Stimulated activated CD4-positive, alpha-beta T cell treated with anti-CD3 and anti-CD28 coated beads, Interleukin-12 subunit alpha, Interleukin-12 subunit beta, amount 100 ng/mL, for 48 hours (primary cell): ENCODE measurements at places on chromosomes 4 and X.

DNA sequence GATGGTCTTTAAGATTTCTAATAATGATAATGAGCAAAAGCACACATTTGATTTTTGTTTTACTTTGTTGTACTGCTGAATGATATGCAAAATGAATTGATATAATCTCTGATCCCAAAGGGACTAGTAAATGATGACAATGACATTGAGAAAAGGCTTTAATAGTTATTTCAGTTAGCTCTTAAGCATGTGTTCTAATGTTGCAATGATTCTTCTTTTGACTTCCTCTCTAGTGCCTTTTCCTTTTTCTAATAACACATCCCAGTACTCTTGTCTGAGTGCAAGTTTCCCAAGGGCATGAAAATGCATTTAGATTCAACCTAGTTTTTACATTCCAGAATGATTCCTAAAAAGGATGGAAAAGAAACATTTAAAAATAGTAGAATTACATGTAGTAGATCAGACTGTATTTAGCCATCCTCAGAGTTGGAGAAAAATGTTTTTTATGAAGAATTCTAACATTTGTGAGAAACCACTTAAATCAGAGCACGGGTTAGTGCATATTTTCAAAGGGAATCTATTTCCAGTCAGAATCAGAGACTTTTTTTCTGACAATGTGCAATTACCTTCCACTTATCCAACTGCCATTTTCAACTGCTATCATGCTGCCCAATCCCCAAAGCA, 508.8 kb downstream of the C4orf33 start:
- DNase-seq = no peak

DNA sequence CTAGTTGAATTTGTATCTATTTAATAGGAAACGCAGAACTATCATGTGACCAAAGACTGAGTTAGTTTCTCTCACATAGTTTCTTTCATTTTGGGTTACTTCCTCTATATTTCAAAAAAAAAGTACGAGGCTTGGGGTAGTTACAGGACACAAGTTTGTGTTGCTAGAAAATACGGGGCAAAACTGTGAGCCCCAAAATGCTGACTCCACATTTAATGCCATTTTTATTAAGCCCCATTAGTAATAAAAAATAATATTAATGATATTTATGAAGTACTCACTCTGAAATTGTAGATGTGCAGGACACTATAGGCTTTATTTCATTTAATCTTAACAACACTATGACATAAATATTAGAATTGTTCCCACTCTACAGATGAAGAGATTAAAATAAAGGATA, 268.6 kb downstream of the DTHD1 start:
- DNase-seq = no peak

DNA sequence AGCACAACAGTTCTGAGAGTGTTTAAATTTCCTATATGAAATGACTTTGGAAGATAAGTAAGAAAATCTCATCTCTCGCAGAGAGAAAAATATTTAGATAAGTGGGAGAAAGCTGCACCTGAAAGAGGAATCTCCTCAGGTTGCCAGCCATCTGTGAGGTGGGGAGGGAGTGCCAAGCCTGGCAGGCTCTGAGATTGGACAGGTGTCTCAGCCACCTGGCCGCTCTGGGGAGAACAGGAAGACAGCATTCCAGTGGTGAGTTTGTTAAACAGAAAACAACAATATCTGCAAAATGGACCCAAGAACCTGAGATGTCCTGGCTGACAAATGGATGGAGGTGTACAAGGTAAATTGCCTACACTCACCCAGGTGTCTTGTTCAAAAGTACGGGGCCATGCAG, 31.3 kb downstream of the EMCN start:
- no peak for DNase-seq

DNA sequence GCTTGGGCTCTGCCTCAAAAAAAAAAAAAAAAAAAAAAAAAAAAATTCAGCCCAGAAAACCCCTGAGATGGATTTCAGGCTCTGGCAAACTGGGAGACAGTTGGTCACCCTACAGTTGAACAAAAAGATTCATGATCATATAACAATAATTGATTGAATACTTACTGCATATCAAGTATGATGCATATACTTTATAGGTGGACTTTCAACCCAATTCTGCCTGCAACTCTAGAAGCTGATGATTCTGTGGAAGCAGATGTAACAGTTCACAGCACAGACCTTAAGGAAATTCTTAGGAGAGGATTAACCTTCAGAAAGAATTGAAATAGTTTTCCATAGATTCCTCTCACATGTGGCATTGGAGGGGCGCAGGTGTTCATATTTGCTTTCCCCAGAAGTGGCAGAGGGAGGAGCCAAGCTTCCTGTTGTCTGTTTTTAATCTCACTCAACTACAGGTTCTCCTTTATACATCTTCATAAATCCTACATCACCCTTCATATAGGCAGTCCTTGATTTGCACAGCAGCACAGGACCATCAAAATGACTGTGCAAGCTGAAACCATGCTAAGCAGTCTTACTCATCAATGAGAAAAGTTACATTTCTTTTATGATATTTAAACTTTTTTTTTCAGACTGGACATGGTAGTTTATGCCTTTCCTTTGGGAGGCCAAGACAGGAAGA, 149.4 kb upstream of the KLF3 start:
- DNase-seq = no peak

- DNase-seq = no peak
These were observed 660.6 kb upstream of the NR3C2 start for GRCh38 chr4:149102765-149103164.

GRCh38 chr4:145097331-145097820, 620 bp downstream of the ANAPC10 start:
- no peak for DNase-seq

DNA sequence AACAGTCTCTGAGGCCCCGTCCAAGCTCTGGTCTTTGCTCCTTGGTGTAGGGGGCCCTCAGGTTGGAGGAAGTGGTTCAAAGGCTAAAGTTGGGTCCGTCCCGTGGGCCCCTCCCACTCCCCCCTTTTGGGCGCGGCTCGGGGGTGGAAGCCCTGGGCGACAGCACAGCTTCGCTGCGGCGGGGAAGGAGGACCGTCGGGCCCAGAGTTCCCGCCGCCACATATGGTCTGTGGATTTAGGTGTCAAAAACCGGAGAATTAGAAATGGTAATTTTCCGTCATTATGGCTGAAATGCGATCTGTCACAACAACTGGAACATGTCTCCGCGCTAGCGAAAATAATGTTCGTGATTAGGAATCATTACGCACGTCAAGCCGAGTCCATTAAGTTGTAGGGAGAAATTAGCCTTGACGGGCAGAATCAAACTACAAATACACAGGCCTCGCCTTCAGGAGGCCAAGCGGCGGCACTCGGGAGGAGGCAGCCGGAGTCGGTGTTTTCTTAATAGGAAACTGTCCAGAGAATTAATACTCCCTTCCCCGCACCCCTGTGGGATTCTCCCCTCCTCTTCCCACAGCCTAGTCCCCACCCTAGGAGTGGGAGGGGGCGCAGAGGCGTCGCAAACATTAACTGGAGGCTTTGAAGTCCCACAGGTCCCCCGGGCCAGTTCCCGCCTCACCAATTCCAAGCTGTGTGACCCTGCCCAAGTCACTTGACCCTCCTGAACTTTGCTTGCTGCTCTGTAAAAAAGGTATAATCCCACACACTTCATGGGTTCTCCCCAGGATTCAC, 15.0 kb downstream of the NKX3-2 start:
- no peak for DNase-seq

DNA sequence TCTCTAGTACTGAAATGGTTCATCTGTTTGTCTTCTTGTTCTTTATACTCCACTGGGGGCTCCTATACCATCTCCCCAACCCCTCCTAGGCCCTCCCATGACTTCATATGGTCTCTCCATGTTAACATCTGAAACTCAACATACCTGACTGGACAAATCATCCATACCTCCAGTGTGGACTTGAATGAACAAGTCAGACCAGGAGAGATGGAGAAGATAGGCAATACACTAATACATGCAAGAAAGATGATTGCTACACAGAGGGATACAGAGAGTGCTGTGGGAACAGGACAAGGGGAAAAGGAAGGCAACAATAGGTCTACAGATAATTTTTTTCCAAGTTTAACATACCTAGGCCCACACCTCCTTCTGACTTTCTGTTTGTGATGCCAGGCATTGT, 175.1 kb downstream of the FHIP1A start:
- no peak for DNase-seq

DNA sequence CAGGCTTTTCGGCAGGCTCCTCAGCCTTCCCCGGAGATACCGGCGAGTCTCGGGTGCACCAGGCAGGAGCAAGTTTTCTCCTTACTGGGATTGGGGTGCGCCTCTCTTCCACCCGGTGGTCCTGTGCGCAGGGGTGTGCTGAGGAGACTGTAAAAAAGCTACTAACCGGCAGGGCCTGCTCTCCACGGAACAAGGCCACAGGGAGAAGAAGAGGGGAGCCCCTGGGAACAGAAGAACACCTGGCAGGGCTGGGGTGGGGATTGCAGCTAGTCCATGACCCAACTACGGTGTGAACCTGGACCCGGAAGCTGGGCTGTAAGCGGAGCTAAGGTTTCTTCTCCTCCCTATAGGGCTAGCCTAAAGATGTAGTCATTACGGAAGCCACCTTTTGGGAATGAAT, 17.7 kb upstream of the ZIC3 start:
- DNase-seq = no peak

GRCh38 chr4:45353161-45353560, 626.8 kb upstream of the GNPDA2 start:
- no peak for DNase-seq

GRCh38 chr4:60709061-60709460, 491.1 kb upstream of the ADGRL3 start:
- DNase-seq = no peak

- DNase-seq = no peak
These were observed 34.7 kb upstream of the LGI2 start for GRCh38 chr4:25065431-25065858.

DNA sequence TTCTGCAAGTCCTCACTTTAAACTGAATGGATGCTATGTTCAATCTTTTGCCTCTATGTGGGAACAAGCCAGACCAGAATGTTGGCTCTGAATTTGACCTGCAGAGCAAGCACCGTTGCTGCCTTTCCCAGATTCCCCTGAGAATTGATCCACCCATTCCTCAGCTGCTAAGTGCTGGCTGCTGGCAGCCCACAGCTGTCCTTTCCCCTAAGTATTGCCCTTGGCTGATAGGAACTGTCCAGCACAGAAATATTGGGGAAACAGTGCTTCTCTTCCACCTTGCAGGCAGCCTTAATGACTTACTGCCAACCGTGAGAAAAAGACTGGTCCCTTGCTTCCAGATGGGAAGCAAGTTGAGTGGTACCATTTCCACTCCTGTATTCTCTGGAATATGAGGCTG, 475.9 kb downstream of the PDHA2 start:
- no peak for DNase-seq

GRCh38 chr4:6217716-6218381, 17.5 kb upstream of the JAKMIP1 start:
- no peak for DNase-seq

DNA sequence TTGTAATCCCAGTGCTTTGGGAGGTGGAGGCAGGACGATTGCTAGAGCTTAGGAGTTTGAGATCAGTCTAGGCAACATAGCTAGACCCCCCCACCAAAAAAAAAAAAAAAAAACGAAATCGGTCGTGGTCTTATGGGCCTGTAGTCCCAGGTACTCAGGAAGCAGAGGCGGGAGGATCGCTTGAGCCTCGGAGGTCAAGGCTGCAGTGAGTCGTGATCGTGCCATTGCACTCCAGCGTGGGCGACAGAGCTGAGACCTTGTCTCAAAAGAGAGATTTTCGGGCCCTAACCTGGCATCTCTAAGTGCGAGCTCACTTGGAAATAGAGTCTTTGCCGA, 7.0 kb upstream of the LETM1 start:
- DNase-seq = no peak

- no peak for DNase-seq
These were observed 140.1 kb upstream of the SMIM31 start for GRCh38 chr4:164613792-164614191.

DNA sequence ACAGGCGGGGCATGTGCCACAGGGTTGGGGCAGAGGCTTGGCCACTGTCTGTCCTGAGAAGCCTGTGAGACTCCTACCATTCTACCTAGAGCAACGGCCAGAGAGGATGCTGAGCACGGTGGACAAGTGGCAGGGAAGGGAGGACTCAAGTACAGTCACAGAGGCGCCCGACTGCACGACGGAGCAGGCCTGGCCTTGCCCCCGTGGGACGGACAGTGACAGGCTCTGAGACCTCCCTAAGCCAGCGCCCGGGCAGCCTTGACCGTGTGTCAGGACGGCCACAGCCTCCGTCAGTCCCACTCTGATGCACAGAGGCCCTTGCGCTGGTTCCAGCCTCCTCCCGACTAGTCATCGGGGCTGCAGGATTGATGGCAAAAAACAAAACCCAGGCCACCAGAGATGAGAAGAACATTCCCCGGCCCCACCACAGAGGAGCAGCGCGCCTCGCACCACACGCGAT, 36.7 kb upstream of the MXD4 start:
- no peak for DNase-seq

DNA sequence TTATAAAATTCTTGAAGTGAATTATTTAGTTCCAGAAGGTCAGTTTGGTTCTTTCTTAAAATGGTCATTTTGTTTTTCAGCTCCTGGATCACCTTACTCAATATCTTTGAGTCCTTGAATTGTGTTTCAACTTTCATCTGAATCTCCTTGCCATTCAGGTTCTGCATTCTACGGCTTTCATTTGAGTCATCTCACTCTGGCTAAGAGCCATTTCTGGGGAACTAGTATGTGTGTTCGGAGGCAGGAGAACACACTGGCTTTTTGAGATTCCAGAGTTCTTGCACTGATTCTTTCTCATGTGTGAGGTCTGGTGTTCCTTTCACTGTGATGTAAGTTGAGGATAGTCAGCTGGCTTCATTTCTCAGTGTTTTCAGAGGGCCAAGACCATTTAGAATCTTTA, 708.4 kb upstream of the FRG1 start:
- DNase-seq = no peak

DNA sequence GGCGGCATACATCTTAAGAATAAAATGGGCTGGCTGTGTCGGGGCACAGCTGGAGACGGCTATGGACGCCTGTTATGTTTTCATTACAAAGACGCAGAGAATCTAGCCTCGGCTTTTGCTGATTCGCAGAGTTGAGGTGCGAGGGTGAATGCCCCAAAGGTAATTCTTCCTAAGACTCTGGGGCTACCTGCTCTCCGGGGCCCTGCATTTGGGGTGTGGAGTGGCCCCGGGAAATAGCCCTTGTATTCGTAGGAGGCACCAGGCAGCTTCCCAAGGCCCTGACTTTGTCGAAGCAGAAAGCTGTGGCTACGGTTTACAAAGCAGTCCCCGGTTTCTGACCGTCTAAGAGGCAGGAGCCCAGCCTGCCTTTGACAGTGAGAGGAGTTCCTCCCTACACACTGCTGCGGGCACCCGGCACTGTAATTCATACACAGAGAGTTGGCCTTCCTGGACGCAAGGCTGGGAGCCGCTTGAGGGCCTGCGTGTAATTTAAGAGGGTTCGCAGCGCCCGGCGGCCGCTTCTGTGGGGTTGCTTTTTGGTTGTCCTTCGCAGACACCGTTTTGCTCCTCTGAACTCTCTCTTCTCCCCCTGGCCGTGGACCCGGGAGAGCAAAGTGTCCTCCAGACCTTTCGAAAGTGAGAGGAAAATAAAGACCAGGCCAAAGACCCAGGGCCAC, 1.9 kb downstream of the SHOX start:
- no peak for DNase-seq

- no peak for DNase-seq
These were observed 59.6 kb downstream of the FAM193A start for GRCh38 chr4:2595952-2596552.

GRCh38 chr4:150242820-150243458, 164.7 kb downstream of the DCLK2 start:
- DNase-seq = no peak

- no peak for DNase-seq
These were observed 383.4 kb upstream of the FGF13 start for GRCh38 chrX:139094671-139095592.
